ENCODE measurements at places on chromosomes 16 and 17.

- DNase-seq, result no peak
These were observed 426.2 kb upstream of the EEF2KMT start for GRCh38 chr16:5523829-5524228.

DNA sequence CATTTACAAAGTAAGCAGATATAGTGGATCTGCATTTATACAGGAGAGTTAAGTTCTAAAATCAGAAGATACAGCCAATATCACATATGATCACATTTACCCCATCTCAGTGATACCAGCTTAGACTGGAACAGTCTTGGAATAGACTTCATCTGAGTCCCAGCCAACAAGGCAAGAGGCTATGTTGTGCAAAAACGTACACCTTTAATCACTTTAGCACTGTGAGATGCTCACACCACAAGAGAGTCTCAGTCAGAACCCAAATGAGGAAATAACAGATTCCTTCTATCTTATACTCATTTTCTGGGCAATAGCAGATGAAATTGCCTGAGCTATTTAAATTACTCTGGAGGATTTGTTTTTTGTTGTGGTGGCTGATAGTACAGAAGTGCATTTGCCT lies 145.6 kb downstream of the ANKFN1 start:
- no peak for DNase-seq

DNA sequence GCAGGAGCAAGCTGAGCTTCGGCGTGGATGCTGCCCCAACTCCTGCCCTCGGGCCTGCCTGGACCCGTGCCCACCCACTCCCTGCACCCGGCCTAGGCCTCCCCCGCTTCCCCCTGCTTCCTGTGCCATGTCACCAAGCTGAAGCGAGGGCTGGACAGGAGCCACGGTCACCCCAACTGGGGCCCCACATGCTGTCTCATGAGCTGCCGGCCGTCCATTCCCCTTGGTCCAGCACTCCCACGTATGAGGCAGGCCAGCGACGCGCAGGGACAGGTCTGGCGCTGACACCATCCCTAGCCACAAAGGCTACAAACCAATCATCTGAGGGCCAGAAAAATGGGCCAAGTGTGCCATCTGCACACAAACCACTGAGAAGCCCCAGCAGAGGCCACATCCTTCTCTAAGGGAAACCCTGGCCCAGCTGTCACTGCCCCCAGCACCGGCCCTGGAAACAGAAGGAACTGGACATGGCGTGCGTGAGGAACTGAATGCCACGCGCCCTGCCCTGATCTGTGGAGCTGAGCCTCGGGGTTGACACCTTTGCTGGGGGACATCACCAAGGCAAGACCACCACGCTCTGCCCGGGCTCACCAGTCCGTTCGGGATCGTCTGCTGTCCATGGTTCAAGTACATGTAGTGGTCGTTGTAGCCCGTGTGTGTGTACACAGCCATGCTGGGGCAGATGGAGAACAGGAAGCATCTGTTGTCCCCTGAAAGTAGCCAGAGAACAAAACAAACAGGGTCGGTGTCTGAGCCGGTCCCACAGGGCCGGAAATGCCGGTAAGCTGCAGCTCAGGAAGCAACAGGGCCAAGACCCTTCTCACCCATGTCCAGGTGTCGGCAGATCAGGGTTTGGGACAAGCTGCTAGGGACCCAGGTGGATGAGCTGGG lies 22.2 kb downstream of the MEAK7 start:
- no peak for DNase-seq

GRCh38 chr17:606508-607250 lies 108.0 kb downstream of the VPS53 start:
- DNase-seq, result no peak

- no peak for DNase-seq
These were observed 418.3 kb upstream of the SALL1 start for GRCh38 chr16:51569203-51569931.

DNA sequence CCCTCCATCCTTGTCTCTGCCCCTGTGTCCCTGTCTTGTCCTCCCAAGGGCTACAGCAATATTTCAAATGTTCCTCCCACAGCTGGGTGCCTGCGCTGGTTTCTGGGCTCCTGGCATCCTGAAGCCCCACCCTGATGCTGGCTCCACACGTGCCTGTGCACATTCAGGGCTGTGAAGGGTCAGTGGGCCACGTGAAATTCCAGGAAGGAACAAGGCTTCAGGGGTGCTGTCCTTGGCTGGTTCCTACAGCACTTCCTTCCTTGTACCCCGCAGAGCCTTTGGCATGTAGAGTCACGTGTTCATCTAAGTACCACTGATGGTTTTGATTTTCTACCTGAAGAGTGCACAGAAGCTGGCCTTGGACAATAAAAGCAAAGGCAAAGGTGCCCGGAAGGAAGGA lies 57.7 kb upstream of the NLK start:
- no peak for DNase-seq

DNA sequence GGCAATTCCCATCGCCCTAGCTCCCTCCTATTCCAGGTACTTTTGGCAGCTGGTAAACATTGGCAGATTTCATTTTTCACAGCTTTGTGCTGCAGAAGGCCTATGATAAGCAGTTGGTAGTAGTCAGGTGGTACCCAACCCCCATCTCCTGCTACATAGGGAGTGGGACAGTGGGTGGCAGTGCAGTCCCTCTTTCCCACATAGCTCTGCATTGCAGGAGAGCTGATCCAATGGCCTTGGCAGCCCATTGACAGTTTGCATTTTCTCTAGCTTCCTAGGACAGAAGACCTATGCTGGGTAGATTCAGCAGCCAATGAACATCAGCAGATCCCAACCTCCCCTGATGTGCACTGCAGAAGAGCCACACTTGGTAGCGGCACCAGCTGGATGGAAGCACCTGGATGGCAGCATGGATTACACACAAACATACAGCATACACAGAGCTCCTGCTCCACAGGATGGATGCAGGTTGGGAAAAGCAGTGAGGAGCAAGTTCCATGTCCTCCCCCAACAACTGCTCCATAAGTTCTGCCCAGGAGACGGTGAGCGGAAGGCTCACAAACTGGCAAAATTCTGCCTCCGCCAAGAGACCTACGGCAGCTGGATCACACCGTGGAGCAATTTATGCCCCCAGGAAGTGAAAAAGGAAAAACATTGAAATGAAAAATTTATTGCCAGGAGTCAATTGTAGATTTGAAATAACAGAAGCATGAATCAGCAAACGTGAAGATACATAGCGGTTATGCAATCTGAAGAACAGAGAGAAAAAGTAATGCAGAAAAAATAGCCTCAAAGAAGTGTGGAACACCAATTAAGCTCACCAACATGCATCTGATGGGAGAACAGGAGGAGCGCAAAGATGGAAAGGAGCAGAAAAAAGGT lies 95.7 kb downstream of the CACNG1 start:
- DNase-seq, result no peak

DNA sequence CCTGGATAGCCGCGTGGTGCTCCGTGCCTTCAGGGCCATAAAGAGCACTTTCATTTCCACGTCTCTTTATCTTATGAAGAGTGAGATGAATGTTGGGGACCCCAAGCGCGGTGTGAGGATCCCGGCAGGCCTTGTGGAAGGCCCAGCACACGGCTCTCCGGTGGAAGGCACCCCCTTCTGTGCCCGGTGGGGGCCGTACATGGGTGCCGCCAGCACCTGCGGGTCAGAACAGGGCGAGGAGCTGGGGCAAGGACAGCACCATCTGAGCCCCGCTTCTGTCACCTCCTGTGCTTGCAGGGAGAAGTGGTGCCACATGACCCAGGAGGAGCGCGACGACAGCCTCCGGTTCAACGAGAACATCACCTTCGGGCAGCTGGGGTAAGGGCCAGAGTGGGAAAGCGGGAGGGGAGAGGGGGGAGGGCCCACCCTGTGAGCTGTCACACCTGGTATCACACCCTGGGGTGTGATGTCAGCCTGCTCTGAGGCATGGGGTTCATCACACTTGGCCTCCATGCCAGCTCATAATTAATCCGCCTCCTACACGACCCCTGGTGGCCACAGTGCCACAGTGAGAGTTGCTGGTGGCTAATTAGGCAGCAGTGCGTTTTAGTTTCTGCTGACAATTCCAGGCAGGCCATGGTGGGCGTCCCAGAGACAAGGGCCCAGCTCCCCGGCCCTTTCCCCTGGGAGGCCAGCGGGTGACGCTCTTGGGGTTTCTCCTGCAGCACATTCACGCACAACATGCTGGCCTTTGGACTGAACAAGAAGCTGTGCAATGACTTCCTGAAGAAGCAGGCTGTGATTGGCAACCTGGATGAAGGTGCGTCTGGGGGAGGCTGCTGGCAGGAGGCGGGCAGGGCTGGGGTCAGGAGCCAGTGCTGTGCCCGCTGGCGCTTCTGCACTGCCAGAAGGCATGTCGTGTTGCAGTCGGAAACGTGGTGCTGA lies 25.7 kb downstream of the CIBAR2 start:
- DNase-seq, result no peak

DNA sequence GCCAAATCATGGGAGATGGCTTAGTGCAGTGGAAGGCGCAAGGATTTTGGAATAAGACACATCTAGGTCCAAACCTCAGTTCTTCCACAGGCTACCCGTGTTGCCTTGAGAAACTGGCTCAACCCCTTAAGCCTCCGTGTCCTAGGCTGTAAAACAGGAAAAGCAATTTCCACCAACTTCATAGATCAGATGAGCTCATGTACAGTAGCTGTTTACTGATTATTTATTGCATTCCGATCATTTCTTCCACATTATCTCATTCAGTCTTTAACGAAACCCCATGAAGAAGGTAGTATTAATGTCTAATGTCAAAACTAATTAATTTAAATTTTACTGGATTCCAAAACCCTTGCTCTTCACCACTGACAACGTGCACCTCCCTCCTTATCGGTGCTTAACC lies 231.6 kb downstream of the GRIN2A start:
- DNase-seq, result no peak

- DNase-seq, result no peak
These were observed 17.9 kb downstream of the IGFBP4 start for GRCh38 chr17:40460968-40461731.

DNA sequence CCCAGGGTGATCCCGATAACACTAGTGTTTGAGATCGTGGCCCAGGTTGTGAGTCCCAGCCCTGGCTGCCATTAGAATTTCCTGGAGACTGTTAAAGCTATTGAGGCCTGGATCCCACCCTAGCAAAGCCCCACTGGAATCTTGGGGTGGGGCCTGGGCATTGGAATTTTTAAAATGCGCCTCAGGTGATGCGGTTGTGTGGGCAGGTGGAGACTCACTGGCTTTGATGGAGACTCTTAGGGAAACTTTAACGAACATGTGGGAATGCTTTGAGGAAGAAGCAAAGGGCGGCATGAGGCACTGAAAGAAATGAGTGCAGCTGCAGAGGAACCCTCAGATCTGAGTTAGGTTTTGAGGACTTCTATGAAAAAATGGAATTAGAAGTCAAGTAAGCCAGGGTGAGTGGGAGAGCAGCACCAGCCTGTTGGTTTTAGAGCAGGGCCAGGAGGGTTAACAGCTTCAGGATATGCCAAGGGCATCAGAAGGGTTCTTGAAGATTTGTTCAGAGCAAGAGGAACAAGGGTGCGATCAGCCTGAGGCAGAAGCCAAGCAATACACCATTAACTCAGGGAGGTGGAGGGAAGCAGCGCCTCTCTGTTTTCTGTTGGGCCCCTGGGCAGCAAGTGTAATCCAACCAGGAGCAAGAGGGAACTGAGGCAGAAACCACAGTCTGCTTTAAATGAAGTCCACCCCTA lies 42.5 kb downstream of the KSR1 start:
- DNase-seq, result no peak

- DNase-seq, result no peak
These were observed 24.1 kb downstream of the HMOX2 start for GRCh38 chr16:4500272-4500671.

DNA sequence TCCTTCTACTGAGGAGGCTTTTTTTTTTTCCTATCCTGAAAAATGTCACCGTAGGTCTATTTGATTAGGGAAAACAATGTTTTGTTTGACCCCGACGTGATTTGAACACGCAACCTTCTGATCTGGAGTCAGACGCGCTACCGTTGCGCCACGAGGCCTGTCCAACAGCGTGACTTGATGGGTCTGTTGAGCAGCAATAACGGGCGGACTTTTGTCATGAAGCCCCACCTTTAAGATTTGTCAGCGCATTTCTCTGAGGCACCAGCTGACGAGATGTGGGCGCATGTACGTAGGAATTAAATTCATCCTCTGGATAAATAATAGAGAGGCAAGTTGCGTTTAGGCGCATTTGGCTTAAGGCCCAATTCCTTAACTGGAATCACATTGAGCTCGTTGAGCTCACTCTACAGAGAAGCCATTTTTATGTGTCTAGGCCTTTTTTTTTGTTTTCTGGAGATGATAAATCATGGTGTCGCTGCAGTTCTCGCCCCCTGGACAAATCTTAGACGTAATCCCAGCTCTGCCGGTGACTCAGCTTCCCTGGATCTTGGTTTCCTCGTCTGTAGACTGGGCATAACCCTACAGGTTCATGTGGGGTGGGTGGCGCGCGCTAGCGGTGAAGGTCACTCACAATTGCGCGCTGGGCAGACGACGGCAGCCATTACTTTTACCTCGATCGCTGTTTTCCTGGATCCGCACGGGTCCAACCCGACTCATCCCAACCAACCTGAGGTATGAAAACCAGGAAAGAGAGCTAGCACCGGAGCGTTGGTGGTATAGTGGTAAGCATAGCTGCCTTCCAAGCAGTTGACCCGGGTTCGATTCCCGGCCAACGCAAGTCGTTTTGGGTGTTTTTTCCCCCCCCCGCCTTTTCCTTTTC lies 10.6 kb upstream of the AURKB start:
- DNase-seq, result peak; percentile 51

- no peak for DNase-seq
These were observed 67.5 kb upstream of the GCSH start for GRCh38 chr16:81163671-81164070.

DNA sequence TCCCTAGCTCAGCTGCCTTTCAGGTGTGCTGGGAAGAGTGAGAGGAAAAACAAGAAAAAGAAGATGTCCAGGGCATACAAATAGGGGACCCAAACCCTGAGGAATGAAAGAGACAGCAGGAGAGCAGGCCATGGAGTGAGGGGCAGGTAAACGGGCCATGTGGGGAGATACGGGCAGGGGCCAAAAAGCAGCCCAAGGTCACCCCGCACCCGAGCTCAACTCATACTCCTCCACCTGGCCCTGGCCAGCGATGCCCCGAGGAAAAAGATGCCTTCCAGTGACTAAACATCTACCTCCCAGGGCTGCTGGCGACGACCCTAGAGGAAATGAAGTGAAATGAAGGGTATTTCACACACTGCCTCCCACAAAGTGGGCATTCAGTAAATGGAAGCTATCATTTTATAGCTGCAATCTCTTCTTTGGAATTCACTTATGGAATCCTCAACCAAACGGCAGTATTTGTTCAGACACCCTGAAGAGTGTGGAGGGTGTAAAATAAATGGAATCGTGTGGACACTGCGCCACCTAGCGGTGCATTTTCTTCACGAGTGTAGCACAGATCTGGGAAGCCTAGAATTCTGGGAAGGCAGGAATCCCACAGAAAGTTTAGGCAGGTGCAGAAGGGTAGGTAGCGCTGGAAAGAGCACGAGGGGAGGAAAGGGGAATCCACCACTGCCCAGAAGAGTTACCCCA lies 14.9 kb downstream of the ELAC2 start:
- peak; percentile 13 for DNase-seq

GRCh38 chr17:39166437-39167335 lies 725 bp upstream of the ARL5C start:
- peak; percentile 13 for DNase-seq

- no peak for DNase-seq
These were observed 91.9 kb downstream of the ABCC1 start for GRCh38 chr16:16041196-16041892.
